ENCODE measurements at places on chromosomes 7 and 10.

GRCh38 chr7:70498232-70498992 lies 633.5 kb upstream of the GALNT17 start:
- DNase-seq = no peak

DNA sequence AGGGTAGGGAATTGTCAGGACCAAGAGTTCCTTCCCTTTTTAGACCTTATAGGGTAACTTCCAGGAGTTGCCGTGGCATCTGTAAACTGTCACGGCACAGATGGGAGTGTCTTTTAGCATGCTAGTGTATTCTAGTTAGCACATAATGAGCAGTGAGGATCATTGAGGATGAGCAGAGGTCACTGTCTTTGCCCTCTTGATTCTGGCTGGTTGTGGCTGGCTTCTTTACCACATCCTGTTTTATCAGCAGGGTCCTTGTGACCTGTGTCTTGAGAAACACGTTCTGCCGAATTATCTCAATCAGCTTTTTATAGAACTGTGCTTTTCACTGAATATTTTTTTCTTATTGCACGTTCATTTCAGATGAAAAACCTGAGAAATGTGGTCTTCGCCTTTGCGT lies 41.5 kb downstream of the MINPP1 start:
- DNase-seq = peak; percentile 14

DNA sequence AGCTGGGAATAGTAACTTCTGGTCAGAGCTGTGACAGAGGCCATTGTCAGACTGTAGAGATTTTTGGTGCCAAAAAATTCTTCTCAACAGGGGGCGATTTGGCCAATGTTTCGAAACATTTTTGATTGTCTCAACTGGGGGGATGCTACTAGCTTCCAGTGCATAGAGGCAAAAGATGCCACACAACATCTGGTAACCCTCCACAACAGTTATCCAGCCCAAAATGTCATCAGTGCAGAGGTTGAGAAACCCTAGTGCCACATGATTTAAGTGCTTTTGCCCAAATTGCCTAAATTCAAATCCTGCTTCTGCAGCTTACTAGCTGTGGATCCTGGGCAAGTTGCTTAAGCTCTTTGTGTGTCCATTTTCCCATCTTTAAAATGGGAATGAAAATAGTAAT lies 71.9 kb downstream of the FZD1 start:
- no peak for DNase-seq

GRCh38 chr7:1961701-1962276 lies 271.0 kb downstream of the MAD1L1 start:
- peak; percentile 72 for DNase-seq

DNA sequence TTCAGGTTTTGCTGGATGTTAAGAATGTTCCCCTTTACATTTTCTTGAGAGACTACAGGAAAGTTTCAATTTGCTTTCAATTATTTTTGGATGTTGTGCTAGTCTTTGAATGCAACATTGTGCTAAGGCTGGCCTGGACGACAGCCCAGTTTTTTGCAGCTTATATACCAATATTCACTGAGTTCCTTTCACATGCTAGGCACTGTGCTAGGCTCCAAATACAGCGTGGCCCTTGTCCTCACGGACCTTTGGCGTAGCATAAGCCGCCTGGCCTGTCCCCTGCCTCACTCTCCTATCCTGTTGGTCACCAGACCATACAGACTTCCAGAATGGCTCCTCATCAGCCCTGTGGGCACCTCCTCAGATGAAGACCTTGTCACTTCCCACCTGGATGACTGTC lies 19.5 kb upstream of the HSPA12A start:
- no peak for DNase-seq

DNA sequence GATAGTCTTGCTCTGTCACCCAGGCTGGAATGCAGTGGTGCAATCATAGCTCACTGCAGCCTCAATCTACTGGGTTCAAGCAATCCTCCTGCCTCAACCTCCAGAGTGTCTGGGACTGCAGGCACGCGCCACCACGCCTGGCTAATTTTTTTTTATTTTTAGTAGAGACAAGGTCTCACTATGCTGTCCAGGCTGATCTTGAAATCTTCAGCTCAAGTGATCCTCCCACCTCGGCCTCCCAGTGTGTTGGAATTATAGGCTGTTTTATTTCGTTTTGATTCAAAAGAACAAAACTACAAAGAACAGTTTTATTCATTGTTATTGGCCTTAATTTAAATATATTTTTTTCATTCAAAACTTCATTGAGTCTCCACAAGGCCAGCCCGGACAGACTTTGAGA lies 109.8 kb upstream of the NFE2L3 start:
- no peak for DNase-seq

GRCh38 chr10:52129410-52130178 lies 184.5 kb upstream of the DKK1 start:
- no peak for DNase-seq

DNA sequence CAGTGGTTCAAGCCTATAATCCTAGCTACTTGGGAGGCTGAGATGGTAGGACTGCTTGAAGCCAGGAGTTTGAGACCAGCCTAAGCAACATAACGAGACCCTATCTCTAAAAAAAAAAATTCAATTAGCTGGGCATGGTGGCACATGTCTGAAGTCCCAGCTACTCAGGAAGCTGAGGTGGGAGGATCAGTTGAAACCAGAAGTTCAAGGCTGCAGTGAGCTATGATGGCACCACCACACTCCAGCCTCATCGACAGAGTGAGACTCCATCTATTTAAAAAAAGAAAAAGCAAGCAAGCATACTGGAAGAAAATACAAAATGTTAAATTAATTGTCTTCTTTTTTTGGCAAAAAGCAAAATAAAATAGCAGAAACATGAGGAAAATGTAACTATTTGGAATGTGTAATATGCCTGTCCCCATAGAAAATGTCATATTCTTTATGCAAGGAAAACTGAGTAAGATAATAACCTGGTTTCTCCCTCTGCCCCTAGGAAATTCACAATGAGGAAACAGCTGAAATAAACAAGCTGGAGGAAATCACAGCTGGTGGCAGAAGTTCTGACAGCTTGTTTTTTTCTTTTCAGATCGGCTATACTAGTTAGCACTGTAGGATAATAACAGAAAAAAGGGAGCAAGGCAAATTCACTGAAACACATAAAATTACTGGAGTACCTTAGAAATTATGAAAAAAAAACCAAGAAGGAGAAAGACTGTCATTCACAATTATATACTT lies 48.5 kb downstream of the HERPUD2 start:
- DNase-seq = no peak

- no peak for DNase-seq
Observed at GRCh38 chr7:139899328-139899955, 70.4 kb downstream of the TBXAS1 start.

DNA sequence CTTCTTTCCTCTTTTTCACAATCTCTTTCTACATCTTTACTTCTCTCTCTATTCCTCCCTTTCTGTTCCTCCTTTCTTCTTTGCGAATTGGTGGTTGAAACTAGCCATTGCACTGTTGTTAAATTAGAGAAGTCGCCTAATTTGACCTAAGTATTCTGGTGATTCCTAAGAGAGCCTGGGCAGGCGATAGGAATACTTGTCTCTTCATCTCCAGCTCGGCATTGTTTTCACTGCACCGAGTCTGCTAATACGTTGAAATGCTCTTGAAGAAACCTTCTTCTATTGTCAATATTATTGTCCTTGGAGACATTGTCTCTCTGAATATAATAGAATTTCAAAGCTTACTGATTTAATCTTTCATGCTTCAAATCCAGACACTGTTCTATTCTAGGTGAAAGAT lies 31.7 kb downstream of the KCND2 start:
- DNase-seq = no peak

DNA sequence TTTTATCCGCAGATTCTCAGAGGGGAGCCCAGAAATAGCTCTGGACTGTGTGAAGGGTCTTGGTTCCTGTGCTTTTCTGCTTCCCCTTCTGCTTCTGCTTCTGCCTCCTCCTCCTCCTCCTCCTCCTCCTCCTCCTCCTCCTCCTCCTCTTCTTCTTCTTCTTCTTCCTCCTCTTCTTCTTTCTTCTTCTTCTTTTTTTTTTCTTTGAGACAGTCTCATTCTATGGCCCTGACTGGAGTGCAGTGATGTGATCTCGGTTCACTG lies 11.6 kb downstream of the PDZD7 start:
- DNase-seq = no peak

- no peak for DNase-seq
Observed at GRCh38 chr7:55052081-55052480, 33.3 kb downstream of the EGFR start.

DNA sequence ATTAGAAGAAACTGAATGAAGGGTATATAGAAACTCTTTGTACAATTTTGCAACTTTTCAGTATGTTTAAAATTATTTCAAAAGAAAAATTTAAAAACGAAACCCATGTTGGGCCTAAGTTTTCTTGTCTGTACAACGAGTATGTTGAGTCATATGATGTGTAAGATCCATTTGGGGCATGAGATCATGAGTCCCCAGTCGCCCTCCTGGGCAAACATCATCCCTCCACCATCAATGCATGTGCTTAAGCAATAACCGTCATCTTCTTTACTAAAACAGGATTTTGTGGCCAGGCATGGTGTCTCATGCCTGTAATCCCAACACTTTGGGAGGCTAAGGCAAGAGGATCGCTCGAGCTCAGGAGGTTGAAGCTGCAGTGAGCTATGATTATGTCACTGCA lies 54.2 kb upstream of the CDCA7L start:
- no peak for DNase-seq

GRCh38 chr7:111975346-111975745 lies 230.9 kb downstream of the DOCK4 start:
- no peak for DNase-seq

GRCh38 chr7:64313740-64314491 lies at the start of gene ZNF736:
Gene ZNF736, plus strand, starts transcription at chr7:64313961. Its CDS starts 190 bp downstream, at chr7:64314151.
- DNase-seq = peak; percentile 91

GRCh38 chr7:103140685-103141084 lies 8.2 kb downstream of the NAPEPLD start:
- DNase-seq = no peak

GRCh38 chr7:130207033-130207432 lies 627 bp upstream of the SSMEM1 start:
- no peak for DNase-seq

- DNase-seq = no peak
Observed at GRCh38 chr10:89346405-89347254, 18.8 kb downstream of the IFIT3 start.

DNA sequence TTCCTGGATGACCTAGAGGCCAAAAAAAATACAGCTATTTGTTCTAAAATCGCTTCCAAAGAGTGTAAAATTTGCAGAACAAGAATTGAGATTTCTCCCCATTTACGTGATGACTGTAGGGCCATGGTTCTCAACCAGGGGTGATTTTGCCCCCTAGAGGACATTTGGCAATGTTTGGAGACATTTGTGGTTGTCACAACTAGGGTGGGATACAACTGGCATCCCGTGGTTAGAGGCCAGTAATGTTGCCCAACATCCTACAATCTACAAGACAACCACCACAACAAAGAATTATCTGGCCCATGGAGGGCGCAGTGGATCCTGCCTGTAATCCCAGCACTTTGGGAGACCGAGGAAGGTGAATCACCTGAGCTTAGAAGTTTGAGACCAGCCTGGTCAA lies 22.8 kb upstream of the MALSU1 start:
- no peak for DNase-seq

DNA sequence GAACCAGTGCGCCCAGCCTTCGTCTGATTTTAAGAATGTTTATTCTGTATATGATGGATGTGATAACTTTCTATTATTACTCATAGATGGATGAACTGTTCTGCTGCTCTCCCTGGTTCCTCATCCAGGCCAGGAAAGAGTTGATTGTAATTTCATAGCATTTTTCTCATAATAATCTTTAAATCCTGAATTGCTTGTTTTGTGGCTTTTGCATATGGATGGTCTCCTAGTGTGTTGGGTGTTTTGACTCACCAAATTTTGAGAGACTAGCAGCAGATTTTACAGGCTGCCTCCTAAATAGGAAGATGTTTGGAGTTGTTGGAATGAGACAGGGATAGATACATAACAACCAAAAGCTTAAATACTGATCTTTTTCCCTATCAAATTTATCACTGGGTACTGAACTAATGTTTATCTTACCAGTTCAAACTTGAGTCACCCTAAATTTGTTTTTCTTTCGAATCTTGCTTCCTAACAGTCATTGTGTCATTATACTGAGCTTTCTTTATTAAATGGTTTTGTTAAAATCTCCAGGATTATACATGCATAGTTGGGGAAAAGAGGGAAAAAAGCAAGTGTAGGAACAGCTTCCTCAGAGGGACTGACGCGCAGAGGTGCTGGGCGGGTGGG lies 106.0 kb upstream of the GATA3 start:
- DNase-seq = no peak

DNA sequence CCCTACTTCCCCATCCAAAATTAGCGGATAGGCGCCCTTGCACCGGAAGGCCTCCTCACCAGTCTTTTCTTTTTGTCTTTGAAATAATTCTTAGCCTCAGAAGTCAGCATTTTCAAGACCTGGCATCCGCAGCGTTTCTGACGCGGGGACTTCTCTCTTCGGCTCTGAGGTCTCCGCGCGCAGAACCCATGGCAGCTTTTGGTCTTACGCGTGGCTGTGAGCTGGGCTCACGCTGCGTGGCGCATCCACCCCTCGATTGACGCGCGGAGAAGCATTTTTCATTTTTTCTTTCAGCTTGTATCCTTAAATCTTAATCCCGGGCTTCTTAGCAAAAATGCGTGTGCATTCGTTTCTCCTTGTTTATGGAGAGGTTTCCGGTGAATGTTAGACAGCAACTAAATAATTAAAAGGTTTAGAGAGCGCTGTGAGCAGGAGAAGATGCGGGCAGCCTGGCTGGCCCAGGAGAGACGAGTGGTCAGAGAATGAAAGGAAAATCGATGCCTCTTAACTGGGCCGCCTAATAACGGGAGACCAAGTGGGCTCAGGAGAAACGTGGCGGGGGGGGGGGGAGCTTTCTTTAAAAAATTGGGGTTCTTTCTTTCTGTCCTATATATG lies 2.0 kb upstream of the GATA3 start:
- DNase-seq = no peak

DNA sequence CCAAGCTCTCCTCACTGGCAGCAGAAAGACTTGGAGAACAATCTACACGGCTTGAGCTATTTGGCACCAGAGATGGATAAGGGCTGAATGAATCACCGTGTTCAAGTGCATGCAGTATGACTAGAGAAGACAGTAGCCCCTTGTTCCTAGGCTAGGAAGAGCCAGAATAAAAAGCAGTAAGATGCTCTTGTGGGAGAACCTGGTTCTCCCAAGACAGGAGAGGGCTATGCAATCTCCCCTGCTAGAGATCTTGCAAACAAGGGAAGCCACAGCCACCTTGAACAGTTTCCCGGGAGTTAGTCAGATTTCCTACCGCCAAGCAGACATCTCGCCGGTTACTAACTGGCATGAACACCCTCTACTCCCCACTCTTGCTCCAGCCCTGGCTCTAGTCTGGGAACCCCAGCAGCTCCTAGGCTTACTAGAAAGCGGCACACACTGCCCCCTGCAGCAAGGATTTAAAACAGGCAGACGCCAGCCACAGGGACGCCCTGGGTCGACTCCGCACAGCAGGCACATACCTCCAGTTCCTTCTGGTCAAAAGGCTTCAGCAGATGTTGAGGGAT lies 107.3 kb downstream of the SMURF1 start:
- no peak for DNase-seq

DNA sequence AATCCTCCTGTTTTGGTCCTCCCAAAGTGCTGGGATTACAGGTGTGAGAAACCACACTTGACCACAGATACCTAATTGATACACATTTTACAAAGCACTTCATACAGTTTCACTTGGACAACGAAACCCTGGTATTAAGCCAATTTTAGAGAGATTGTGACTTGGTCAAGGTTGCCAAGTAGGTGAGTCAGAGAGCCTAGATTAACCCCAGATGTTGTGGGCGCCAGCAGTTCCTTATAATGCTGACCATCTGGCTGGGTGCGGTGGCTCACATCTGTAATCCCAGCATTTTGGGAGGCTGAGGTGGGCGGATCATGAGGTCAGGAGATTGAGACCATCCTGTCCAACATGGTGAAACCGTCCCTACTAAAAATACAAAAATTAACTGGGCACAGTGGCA lies 4.9 kb upstream of the PHKG1 start:
- no peak for DNase-seq

- no peak for DNase-seq
Observed at GRCh38 chr10:119658274-119658673, 7.1 kb downstream of the BAG3 start.
